ENCODE measurements at places on chromosomes 3 and 15.

DNA sequence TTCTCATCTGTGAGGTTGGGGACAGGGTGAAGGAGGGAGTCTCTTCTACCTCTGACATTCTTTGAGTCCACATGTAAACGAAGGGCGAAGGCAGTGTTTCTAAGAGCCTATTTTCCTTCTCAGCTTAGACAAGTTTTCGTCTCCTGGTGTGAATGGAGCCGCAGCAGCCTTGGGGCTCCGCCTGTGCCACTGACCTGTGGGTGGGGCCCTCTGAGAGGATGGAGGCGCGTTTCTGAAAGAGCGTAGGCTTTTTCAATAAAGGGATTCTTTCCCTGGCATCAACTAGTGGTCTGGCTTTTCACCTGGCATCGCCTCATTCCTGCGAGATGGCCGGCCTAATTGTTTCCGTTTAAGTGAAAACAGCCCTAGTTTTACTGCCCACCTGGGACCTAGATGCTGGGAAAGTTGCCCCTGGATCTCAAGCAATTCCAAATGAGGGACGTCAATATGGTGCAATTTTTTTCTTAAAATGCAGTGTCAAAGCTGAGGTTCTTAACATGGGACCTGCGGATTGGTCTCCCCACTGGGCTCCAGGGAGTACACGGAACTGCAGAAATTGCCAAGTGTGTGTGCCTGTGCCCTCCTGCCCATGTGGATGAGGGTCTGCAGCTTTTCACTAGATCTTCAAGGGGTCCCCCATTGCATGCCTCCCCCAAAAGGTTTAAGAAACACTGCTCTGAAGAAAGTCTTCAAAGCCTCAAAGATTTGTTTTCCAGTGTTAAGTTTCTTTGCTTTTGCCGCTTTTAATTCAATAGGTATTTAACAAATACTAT, 958 bp downstream of the GLDN start:
- DNase-seq, result no peak

GRCh38 chr3:143613226-143613625, 235.0 kb downstream of the SLC9A9 start:
- DNase-seq, result peak; percentile 80

GRCh38 chr15:64163659-64164362, 989 bp upstream of the PPIB start:
- DNase-seq, result no peak

DNA sequence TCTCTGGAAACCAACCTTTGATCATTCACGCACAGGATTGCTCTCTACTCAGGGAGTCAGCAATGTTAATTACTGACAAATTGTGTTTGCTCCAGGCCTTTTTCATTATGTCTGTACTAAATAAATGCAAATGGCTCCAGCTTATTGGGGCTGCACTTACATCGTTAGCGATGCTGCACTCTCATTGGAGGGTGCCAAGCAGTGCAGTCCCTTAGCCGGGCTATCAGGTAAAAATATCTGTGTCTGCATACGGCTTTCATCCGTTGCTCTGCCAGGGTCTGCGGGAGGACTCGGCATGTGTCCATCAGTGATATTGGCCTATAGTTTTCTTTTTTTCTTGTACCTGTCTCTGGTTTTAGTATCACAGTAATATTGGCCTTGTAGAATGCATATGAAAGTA, 471.5 kb upstream of the CADM2 start:
- no peak for DNase-seq

DNA sequence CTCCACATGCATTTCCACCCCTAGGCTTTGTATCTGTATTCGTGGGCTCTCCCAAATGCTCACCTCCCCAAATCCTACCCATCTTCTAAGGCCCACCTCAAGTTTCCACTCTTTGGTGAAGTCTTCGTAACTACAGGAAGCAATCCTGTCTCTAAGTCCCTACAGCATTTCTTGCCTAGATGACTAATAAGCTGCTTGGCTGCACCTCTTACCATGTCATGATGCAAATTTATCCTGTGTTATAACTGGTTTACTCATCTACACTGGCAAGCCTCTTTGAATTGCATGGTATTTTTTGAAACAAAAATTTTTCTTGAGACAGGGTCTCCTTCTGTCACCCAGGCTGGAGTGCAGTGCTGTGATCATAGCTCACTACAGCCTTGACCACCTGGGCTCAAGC, 73.3 kb downstream of the SETMAR start:
- DNase-seq, result no peak

- DNase-seq, result no peak
Measured at GRCh38 chr3:55637906-55638638, 151.0 kb upstream of the WNT5A start.
